ENCODE measurements at places on chromosomes 16 and 17.

DNA sequence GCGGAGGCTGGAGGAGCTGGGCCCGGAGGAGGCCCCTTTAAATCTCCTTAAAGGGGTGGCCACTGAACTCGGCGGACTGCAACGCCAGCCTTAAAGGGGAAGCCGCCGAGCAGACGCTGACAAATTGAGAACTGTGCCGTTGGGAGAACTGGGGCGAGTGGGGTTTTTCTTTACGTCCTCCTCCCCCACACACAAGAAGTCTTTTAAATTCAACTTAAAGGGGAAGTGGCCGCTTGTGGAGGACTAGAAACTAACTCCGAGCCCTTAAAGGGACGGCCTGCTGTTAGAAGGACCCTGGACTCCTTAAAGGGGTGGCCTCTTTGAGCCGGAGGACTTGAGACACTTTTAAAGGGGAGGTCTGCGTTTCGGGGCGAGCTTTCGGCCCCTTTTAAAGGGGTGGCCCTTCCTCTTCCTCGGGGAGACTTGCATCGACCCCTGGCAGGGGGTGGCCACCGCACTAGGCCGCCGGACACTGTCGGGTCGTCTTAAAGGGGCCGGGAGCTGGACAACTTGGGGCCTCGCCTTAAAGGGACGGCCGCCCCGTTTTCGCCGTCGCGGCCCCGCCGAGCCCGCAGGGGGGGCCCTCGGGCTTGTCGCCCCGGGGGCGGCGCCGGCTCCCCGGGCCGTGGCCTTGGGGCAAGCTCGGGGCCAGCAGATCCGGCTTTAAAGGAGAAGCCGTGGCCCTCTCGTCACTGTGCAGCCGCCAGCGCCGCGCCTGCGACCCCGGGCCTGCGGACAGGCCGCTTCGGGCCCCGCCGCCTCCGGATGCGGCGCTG lies 688 bp downstream of the FBRS start:
- no peak for DNase-seq

DNA sequence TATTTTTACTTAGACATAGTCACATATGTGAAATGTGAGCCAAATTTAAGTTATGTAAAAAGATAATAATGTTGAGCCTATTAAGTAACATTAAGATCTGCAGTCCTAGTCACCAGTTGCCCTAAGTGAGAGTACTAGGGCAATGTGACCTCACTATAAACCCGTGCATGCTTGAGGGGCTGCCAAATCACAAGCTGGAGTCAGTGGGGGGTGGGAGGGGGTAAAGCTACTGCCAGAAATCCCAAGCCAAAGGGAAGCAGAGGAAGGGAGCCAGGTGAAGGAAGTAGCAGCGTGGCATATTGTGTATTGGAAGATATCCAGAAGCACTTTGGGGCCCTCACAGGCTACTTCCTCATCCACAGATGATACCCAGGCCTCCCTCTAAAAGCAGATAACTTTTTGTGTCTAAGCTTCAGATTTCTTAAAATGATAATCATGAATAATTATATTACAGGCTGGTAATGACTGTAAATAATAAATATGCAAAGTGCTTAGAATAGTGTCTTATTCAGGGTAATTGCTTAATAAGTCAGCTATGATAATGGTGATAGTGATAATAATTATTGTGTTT lies 134.1 kb downstream of the CA10 start:
- no peak for DNase-seq

GRCh38 chr16:1968146-1968953 lies 1.7 kb downstream of the RNF151 start:
- no peak for DNase-seq

DNA sequence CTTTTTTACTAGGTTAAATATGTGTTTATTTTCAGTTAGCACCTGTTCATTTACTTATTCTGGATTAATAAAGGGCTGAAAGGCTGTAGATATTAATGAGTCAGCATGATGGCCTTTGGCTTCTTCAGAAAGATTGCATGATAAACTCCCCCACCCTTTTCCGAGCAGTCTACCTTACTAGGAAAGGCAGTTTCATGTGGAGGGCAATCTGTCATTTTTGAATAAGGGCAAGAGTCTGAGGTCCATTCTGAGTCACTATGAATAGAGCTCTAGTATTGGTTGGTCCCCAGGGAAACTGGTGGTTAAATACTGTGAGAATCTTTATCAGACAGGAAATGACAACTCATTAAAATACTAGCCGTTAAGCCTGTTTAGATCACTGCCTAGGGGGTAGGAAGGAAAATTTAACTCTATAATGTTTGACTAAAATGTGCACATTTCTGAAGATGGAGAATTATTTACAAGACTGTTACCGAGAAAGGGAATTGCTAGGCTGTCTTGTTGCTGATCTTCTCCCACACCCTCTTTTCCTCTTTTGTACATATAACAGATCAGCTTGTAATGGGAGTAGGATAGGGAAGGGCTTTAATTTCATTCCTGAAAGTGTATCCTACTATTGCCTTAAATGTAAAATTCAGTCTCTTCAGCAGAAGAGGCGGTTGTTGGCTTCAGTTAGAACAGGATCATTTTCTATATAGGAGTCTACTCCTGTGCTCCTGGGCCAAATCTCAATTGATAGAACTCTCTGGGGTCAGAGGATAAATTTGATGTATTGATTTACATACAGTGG lies 63.3 kb downstream of the TUBD1 start:
- no peak for DNase-seq

DNA sequence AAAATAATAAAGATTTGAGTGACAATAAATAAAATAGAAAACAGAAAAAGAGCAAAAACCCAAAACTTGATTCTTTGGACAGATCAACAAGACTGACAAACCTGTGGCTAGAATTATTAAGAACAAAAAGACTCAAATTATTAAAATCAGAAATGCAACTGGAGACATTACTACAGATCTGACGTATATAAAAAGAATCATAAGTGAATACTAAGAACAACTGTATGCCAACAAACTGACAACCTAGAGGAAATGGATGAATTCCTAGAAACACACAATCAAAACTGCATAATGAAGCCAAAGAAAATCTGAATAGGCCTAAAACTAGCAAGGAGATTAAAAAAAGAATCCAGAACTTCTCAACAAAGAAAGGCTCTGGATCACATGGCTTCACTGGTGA lies 47.4 kb downstream of the NETO2 start:
- no peak for DNase-seq

GRCh38 chr17:77439189-77440018 lies 298.6 kb downstream of the SEC14L1 start:
- no peak for DNase-seq

- no peak for DNase-seq
Observed at GRCh38 chr16:57266531-57267260, 17.8 kb downstream of the PLLP start.

DNA sequence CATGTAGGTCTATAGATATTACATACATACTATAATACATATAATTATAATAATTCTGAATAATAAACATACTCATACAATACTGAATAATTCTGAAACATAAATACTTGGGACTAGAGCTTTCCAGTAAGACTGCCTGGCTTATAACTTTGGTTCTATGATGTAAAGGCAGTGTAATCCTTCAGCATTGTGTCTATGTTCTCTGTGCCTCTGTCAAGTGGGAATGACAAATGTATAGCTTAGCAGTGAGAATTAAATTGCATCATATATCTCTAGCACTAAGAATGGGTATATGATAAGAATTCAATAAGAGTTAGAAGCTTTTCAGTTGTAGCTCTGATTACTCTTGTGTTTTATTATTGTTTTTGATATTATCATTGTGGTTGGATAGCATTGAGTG lies 1469.3 kb downstream of the CDH8 start:
- no peak for DNase-seq

DNA sequence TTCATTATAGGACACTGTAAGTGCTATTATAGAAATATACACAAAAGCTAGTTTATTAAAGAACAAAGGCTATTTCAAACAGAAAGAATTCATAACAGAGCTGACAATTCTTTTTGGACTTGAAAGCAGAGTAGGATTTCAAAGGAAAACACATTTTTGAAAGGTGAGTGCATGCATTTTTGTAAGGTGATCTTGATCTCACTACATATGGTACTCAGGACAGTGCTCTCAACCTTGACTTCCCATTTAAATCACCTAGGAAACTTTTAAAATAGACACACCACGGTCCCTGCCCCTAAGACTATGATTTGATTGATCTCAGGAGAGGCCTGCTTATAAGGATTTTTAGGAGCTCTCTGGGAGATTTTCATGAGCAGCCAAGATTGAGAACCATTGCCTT lies 1362.0 kb downstream of the CDH8 start:
- no peak for DNase-seq

GRCh38 chr17:55986817-55987216 lies 166.5 kb upstream of the ANKFN1 start:
- DNase-seq = no peak

GRCh38 chr16:84794186-84794585 lies 25.6 kb upstream of the CRISPLD2 start:
- DNase-seq = no peak

GRCh38 chr16:66344533-66345145 lies 21.9 kb upstream of the CDH5 start:
- DNase-seq = no peak

DNA sequence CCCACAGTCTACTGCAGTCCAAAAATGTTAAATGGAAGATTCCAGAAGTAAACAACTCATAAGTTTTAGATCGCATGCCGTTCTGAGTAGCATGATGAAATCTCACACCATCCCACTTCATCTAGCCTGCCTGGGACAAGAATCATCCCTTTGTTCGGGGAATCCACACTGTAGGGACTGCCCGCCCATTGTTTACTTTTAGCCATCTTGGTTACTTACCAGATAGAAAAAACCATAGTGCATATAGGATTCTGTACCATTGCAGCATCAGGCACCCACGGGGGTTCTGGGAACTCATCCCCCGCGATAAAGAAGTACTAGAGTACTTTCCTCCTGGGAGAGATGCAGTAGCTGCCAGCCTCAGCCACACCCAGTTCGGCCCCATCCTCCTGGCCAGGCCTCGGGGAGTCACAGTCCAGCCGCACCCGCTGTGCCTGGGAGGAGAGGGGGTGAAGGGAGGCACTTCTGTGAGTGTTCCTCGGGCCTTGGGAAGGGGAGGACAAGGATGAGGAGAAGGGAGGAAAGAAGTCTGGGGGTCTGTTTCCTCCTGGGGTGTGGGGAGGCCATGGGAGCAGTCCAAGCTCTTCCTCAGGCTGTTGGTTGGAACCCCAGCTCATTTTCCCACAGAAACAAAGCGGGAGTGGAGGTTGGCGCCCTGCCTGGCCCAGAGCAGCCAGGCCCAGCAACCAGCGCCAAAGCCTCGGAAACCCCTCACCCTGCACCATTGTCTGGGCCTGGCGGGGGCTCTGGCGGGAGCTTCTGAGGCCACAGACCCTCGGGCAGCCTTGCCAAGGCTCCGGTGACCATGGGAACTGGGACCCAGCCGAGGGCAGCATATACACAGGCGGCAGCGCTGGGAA lies 8.9 kb downstream of the TRIM47 start:
- DNase-seq = no peak

GRCh38 chr16:67954421-67955196 lies 10.7 kb upstream of the LCAT start:
- DNase-seq = no peak

DNA sequence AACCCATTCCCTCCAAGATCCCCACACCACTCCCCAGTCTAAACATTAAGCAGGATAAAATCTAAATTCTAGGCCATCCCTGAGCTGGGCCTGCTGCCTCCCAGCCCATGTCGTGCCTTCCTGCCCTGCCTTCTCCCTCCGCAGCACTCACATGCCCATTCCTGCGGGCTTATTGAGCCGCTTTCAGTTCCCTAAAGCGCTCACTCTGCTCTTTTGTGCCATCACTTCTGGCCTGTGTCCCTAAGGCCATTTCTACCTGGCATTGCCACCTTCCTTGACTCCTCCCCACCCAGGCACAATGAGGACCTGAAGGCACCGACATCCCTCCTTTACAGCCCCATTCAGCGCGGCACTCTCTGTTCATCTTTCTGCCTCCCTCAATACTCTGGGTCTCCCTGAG lies 13.0 kb upstream of the RAB5C start:
- DNase-seq = no peak

- DNase-seq = no peak
Observed at GRCh38 chr16:50550035-50550434, 1.8 kb downstream of the NKD1 start.

GRCh38 chr16:75576384-75576811 lies 10.2 kb downstream of the GABARAPL2 start:
- no peak for DNase-seq

DNA sequence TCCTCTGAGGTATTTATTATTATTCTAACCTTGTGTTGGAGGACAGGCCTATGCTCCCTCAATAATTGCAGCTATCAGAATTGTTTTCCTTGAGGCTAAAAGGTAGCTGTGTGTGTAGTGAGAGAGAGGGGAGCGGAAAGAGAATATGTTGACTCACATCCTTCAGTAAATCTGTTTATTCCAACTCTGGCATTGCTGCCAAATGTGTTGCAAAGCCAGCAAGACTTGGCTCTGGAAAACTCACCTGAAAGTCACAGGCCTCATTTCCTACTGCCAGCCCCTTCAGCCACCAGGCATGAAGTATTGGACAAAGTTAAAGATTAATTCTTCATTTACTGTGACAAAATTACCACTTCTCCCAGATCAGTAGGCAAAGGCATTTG lies 9.6 kb downstream of the CA10 start:
- no peak for DNase-seq

- peak; percentile 32 for DNase-seq
Observed at GRCh38 chr17:60421273-60422161, 772 bp upstream of the CHCT1 start.

- DNase-seq = no peak
Observed at GRCh38 chr16:55091213-55091870, 160.7 kb downstream of the IRX5 start.

- no peak for DNase-seq
Observed at GRCh38 chr17:48597778-48598631, 4.4 kb upstream of the HOXB5 start.

DNA sequence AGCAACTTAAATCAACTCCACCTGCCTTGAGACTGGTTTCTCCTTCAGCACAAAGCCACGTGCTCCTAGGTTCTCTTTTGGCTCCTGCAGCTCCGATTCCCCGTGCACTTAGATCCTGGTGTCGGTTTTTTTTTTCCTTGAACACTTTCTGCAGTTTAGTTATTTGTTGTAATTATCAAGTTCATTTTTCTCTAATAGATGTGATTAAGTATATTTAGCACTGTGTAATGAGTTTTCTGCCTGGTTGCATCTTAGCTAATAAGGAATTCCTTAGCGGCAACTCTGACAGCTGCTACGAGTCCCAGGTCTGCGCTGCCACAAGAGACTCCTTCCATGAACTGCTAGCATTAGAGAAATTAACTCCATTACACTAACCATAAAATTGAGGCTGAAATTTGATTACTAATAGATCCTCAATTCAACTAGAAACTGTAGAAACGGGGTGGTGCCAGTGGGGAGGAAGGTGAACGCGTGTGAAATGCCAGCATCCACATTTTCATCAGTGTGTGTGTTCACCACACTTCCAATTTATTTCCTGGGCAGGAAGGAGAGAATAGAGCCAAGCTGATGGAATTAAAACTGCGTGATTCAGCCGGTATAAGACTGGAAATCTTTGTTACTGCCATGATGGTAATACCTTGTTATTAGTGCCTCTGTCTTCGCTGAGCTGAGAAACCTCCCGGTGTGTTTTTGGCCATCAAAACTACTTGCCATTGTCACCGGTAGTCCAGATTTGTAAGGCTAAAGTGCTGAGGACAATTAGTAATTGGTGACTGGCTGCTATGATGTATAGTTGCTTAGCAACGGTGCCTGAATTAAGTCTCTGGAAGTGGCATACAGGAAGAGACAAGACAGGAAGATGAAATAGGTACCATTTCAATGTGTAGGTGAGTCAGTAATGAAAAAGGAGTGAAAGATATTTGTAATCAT lies 232.4 kb downstream of the IRX3 start:
- no peak for DNase-seq
